ENCODE measurements at places on chromosomes 6 and 20. TPM values are rescaled to one million over a fixed set of nuclear protein-coding genes. Genes with fewer than 3 reads are reported as not detected.

Gene SPATA25
- total RNA-seq, result 0.95 TPM

Gene DDR1
- total RNA-seq, result 42.9 TPM

Gene PTPRT
- total RNA-seq, result not detected

Gene PPP1R16B
- total RNA-seq, result 11.5 TPM

Gene DNAH8
- 2.9 TPM for total RNA-seq

All from K562 (cell line).